ENCODE measurements at places on chromosomes 5 and 9.
A peak's percentile ranks its signal among the peaks of the same experiment; 100 is the strongest.

- DNase-seq: no peak
Measured at GRCh38 chr5:33379757-33380156, 61.0 kb upstream of the TARS1 start.

- no peak for DNase-seq
Measured at GRCh38 chr9:32347571-32347970, 36.9 kb upstream of the ACO1 start.

- no peak for DNase-seq
Measured at GRCh38 chr5:169580964-169581363, 2.6 kb upstream of the SPDL1 start.

DNA sequence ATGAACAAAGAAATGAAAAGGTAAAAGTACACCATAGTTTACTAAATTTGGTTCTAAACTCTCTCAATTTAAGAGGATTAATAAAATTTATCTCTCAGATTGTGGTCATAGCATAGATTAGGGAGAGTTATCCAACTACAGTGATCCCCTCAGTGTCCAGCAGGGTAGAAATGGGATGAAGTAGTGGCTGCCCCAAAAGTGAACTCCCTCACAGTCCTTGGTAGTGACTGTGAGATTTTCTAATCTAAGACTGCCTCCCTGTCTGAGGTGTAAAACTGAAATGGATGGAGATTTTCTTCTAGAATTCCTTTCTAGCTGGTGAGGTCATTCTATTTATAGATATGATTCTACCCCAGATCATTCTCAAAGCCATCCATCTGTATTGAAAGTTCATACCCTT lies 455.5 kb downstream of the ACTL7B start:
- DNase-seq: no peak

DNA sequence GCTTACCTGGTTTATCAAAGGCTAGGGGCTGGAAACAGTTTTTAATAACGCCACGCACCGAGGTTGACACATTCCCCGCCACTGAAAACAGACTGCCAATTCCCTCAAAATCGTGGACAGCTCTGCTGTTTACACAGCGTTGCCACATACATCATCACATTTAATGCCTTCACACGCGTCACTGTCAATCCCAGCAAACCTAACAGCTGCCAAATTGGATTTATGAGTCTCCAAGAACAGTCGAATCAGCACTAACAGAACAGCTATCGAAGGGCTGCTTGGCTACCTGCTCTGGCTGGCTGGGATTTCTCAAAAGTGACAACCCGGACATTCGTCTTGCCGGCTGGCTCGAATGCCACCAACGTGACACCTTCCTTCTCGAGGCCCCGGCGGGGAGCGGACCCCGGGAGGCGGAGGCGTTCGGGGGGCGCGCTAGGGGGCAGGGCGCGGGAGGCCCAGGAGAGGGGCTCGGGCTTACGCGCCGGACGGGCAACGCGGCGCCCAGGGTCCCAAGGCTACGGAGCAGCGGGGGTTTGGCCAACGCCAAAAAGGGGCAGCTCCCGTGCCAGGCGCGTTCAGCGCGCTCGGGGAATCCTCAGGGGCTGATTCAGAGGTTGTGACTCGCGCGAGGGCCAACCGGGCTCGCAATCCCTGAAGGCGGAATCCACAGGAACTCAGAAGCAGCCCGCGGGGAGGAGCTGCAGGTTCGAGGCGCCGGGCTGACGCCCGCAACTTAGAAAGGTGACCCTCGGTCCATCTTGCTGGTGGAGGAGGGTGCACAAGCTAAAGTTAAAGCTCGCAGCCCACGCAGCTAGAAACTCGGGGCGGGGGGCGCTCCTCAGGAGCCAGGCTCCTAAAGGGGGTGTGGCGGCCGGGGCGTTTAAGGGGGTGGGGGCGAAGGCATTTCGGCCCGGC lies 1.2 kb downstream of the CDC14B start:
- DNase-seq: peak; percentile 38

- no peak for DNase-seq
Measured at GRCh38 chr5:33612386-33612785, 171.6 kb downstream of the TARS1 start.

- no peak for DNase-seq
Measured at GRCh38 chr9:18684593-18685317, 210.8 kb downstream of the ADAMTSL1 start.

DNA sequence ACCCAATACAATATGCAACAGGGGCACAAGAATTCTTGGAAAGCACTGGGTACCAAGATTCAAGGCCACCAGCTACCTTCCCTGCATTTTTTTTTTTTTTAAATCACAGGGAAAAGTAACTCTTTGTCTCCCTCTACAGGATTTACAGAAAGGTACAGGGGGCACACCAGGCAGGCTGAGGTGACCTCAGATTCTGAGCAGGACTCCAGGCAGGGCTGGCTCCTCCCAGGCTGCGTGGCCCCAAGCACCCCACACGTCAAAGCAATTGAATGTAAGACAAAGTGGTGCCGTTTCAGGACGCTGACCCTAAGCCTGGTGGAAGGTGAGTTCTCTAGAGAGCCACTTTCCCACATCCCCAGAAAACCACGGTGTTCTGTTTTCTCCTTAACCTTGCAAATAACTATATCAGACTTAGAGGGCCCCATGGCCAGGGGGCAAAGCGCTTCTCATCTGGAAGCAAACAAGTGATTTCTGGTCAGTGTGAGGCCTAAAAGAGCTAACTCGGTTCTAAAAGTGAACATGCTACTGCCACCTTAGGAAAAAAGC lies 222.6 kb downstream of the ROR2 start:
- peak; percentile 34 for DNase-seq

Data from stimulated activated CD4-positive, alpha-beta T cell treated with anti-CD3 and anti-CD28 coated beads, Interleukin-2, amount 100 ng/mL, for 24 hours (primary cell).